ENCODE measurements at places on chromosomes 1 and 21.

- DNase-seq = no peak
Measured at GRCh38 chr1:161013131-161013487, 7.8 kb downstream of the F11R start.

- no peak for DNase-seq
Measured at GRCh38 chr21:43340491-43341377, 86.2 kb downstream of the SIK1 start.

DNA sequence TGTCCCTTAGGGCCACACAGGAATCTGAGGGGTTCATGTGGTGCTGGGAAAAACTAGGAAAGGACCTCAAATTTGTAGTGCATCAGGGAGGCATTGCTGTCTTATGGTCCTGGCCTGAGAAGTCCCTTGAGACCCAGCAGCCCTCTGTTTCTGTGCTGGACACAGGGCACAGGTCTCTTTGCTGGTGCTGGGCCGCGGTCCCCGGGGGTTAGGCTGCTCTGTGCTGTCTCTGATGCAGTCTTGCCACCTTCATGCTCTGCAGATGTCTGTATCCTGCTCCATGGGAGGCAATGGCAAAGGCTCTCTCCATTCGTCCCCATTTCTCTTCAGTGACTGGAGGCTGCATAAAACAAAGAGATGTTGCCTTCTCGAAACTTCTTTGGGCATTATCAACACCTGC, 13.0 kb downstream of the EDARADD start:
- no peak for DNase-seq

GRCh38 chr1:186775881-186776560, 52.7 kb upstream of the PLA2G4A start:
- DNase-seq = no peak

DNA sequence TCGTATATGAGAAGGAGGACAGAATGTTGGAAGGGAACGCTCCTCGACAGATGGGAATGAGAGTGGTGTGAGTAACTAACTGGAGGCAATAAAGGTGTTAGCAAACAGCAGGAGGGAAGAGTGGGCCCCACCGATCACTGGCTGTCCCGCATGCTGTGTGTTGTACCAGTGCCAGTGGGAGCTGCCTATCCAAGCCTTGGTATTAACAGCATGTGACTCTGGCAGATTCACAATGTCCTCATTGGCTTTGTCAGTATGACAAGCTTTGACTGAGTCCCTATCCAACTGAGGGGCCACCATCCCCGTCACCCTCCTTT, 188.3 kb downstream of the NRIP1 start:
- no peak for DNase-seq

GRCh38 chr1:182939413-182939812, 13.6 kb downstream of the SHCBP1L start:
- DNase-seq = no peak

DNA sequence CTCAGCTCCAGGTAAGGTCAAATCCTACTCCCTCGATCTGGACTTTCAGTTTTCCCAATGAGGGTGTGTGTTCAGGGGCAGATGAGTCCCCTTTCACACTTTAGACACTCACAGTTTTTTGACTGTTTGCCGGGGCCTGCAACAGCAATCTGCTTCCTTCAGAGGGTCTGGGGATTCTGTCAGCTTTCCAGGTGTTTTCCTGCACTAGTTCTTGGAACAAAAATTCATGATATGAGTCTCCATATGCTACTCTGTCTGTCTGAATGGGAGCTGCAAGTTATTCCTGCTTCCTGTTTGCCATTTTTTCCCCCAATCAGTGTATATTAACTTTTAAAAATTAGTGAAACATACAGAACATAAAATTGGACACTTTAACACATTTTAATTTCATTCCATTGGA, 24.3 kb downstream of the CYP4B1 start:
- no peak for DNase-seq

DNA sequence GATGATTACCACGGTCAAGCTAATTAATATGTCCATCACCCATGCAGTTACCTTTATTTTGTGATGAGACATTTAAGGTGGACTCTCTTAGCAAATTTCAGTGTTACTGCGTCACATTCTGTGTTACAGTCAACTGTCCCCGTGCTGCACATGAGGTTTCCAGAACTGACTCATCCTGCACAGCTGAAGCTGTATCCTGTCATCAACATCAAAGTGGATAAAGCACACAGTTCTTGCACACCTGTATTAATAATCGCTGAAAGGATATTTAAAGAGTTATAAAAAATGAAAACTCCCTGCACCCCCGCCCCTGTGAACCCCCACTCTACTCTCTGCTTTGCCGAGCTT, 3.4 kb upstream of the KRTAP10-5 start:
- DNase-seq = peak; percentile 26

DNA sequence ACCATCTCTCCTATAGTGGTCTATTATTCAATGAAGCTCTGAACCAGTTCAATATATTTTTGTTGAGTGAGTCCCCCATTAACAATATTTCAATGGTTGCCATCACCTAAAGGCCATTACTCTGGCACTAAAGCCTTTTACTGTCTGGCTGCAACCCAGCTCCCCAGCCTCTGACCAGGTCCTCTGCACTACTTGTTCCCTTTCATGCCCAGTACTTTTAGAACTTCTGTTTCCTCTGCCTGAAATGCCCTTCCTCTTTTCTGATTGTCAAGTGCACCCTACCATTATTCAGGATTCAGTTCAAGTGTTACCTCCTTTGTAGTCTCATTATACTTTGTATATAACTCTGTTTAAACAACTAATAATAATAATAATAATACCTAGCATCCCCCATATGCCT, 30.4 kb upstream of the ZFYVE9 start:
- no peak for DNase-seq

DNA sequence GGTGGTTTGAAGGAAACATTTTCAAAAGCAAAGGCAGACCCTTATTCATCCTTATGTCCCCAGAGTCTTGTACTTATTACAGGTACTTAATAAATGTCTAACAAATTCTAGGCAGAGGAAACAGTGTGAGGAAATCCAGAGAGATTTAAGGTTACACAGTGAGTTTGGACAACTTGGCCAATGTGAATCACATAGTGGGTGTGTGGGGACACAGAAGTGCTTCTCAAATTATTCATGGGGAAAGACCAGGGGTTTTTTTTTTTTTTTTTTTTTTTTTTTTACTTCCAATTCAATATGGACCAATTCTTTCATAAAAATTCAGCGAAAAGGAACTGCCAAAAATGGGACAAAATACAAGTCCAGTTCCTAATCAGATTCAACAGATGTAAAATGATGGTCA, 15.1 kb downstream of the GNG12 start:
- DNase-seq = no peak

- DNase-seq = no peak
Measured at GRCh38 chr1:18199462-18199861, 91.9 kb downstream of the IGSF21 start.

DNA sequence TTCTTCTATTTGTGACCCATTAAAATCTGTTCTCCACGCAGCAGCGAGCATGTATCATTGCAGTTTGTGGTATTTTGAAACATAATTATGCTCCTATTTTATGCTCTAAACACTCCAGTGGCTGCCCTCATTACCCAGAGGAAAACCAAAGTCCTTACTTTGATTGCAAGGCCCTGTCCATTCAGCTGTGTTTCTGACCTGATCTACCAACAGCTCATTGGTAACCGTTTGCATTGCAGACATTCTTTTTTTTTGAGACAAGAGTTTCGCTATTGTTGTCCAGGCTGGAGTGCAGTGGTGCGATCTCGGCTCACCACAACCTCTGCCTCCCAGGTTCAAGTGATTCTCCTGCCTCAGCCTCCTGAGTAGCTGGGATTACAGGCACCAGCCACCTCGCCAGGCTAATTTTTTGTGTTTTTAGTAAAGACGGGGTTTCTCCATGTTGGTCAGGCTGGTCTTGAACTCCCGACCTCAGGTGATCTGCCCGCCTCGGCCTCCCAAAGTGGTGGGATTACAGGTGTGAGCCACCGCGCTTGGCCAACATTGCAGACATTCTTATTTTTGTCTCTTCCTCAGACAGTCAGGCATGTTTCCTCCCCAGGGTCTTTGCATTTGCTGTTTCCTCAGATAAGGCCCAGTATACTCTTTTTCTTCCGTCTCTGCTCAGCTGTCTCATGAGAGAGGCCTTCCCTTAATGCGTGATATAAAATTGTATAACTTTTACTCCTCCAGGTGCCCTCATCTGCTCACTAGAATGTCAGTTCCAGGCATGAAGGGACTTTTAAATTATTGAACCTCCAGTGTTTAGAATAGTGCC, 32.5 kb downstream of the THRAP3 start:
- DNase-seq = no peak

- no peak for DNase-seq
Measured at GRCh38 chr1:151817353-151817730, 12.1 kb upstream of the LINGO4 start.

Measured in CD4-positive, alpha-beta T cell treated with Interleukin-1 beta for 1 hour (primary cell).